ENCODE measurements at places on chromosomes 4 and X.

DNA sequence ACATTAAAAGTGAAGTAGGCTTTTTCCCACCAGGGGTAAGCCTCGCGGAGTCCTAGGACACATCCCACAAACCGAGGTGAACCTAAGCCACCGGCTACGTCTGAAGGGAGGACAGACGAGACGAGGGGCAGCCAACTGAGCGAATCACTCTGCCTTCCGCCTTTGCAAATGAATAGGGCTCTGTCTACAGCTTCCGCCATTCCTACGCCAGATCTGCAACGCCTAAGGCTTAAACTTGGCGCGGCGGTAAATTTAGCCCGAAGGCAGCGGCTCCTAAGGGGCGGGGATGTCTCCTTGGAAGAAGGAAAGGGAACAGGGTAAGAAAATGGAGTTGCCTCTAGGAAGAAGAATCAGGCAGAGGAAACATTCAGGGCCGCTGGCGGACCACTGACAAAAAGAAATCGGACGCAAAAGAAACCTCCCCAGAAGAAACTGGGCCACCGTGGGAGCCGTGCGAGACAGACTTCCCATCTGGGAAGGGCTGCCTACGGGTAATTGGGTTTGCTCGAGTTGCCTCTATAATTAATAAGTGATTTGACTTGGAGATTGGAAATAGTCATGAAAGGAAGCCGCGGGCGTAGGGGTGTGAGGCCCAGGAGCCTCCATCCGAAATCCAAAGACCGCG lies 90.5 kb downstream of the BCOR start:
- no peak for DNase-seq

GRCh38 chr4:60034361-60034760 lies 1165.8 kb upstream of the ADGRL3 start:
- DNase-seq: no peak

- DNase-seq: no peak
Observed at GRCh38 chrX:137052643-137053235, 18.9 kb upstream of the GPR101 start.

- no peak for DNase-seq
Observed at GRCh38 chrX:1380672-1381233, 11.2 kb downstream of the SLC25A6 start.

DNA sequence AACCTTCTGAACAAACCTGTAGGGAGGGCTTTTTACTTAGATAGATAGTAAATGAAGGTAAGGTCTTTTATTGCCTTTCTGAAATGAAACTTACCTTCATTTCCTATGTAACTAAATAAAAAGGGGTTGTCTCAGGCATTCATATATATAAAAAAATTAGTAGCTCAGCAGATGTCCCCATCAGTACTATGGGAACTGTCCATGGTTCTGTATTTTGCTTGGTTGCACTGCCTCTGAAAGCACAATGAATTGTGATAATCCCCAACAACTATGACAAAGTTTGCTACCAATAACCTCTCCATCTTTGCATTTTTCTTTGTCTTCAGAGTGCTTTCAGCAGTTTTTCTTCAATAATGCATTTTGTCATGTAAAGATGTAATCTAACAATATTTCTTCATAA lies 222.4 kb downstream of the SLIT2 start:
- DNase-seq: no peak

GRCh38 chrX:134646691-134647090 lies 11.6 kb downstream of the PLAC1 start:
- DNase-seq: no peak

Data from progenitor cell of endocrine pancreas (in vitro differentiated cells).